Lung (tissue), 17 donors: ENCODE measurements at places on chromosomes 12 and 14. TPM values are rescaled to one million over a fixed set of nuclear protein-coding genes. Genes with fewer than 3 reads are reported as not detected.

- no peak for DNase-seq
- H3K27me3 ChIP-seq: no peaks in the 10 kb centered on the region
- no peak overlapping the region for H3K27ac ChIP-seq
- peaks cover 7% of the 10 kb centered on the region for H3K4me1 ChIP-seq
- no peak overlapping the region for H3K4me3 ChIP-seq
- H3K36me3 ChIP-seq: no peaks in the 10 kb centered on the region
Measured at GRCh38 chr14:61673305-61673704, 22.0 kb upstream of the HIF1A start.

Gene LHX5
- not detected for polyA plus RNA-seq

Gene CLMN
- polyA plus RNA-seq: 4.5 TPM

GRCh38 chr14:48398675-48399282 lies 723.4 kb upstream of the MDGA2 start:
- H3K4me1 ChIP-seq: no peaks in the 10 kb centered on the region
- no peak overlapping the region for H3K27ac ChIP-seq
- no peaks in the 10 kb centered on the region for H3K27me3 ChIP-seq
- no peaks in the 10 kb centered on the region for H3K36me3 ChIP-seq

GRCh38 chr12:22759769-22760674 lies 135.1 kb downstream of the ETNK1 start:
- H3K27ac ChIP-seq: peak overlapping the region; percentile 37
- H3K4me1 ChIP-seq: no peaks in the 10 kb centered on the region
- H3K4me3 ChIP-seq: no peak overlapping the region
- H3K36me3 ChIP-seq: no peaks in the 10 kb centered on the region
- H3K27me3 ChIP-seq: no peaks in the 10 kb centered on the region
- no peak for DNase-seq

Gene KCNJ8
- polyA plus RNA-seq: 6.2 TPM

DNA sequence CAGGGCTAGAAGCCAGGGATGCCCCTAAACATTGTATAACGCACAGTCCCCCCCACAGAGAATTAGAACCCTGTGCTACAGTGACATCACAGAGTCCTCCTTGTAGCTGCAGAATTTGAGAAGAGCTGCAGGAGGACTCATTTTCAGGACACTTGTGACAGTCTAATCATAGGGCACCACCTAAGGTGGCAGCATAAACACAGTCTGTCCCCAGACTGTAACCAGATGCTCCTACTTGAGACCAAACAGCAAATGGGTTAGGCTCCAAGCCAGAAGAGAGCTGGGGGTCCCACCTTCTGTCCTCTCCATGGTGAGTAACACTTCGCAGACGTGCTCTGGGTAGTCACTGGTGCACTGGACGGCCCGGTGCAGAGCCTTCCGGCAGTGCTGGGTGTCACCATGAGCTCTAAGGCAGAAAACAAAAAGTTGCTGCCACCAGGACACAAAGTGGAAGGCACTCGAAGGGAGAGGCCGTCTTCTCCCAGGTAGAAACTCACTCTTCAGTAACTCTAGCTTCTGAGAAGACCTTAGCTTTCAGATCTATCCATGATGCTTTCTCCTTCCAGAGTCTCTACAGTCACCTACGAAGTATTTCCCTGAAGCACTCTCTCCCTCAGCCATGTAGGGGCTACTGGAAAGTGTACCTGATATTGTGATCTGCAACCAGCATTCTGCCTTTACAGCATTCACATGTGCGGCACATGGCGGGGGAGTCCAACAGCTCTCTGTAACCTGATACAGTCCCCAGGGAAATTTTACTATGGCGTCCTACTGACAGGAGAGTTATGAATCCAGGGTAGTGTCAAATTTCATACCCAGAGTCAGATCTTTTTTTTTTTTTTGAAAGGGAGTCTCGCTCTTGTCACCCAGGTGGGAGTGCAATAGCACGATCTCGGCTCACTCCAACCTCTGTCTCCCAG lies 17.1 kb downstream of the FICD start:
- no peak for DNase-seq
- H3K36me3 ChIP-seq: peaks cover 41% of the 10 kb centered on the region
- no peak overlapping the region for H3K27ac ChIP-seq
- no peaks in the 10 kb centered on the region for H3K27me3 ChIP-seq
- no peak overlapping the region for H3K4me3 ChIP-seq

Gene OR4K13
- polyA plus RNA-seq: not detected

- H3K4me3 ChIP-seq: no peak overlapping the region
- peaks cover 45% of the 10 kb centered on the region for H3K36me3 ChIP-seq
- peak; percentile 15 for DNase-seq
- H3K27ac ChIP-seq: no peak overlapping the region
Measured at GRCh38 chr14:95097385-95097784, 59.9 kb downstream of the DICER1 start.

GRCh38 chr12:75694534-75695268 lies 183.3 kb upstream of the KRR1 start:
- no peaks in the 10 kb centered on the region for H3K36me3 ChIP-seq
- H3K4me1 ChIP-seq: no peaks in the 10 kb centered on the region
- DNase-seq: no peak
- H3K27me3 ChIP-seq: no peaks in the 10 kb centered on the region

- no peaks in the 10 kb centered on the region for H3K27me3 ChIP-seq
- H3K4me3 ChIP-seq: no peak overlapping the region
- H3K4me1 ChIP-seq: peaks cover 2% of the 10 kb centered on the region
- H3K36me3 ChIP-seq: peaks cover 15% of the 10 kb centered on the region
- DNase-seq: no peak
- peak overlapping the region; percentile 14 for H3K27ac ChIP-seq
Measured at GRCh38 chr14:52033101-52033642, 35.7 kb downstream of the NID2 start.

Gene PLD4
- 0.71 TPM for polyA plus RNA-seq

Gene NFATC4
- polyA plus RNA-seq: 13.9 TPM

DNA sequence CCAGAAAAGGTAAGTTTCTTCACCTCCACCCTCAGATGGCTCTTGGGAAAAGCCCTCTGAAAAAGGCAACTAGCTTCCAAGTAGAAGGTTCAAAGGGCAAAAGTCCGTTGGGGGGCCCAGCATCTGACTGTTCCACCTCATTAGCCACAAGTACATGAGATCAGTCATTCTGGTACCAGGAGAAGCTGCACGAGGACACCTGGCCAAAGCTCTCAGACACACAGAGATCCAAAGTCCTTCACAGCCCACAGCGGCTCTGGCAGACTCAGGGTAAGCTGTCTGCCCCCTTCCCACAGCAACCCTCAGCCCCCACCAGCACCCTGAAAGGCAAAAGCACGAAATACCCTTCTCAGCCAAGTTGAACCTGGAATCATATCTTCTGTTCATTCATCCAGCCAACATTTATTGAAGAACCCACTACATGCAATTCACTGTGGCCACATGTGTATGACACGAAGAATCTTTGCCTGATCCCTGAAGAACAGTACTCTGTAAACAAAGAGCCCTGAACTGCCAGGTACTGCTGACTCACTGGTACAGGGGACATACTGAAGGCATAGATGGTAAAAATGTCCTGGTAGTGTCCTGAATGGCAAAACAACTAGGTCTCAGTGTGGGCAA lies 19.0 kb downstream of the SLC7A7 start:
- no peak overlapping the region for H3K27ac ChIP-seq
- no peak for DNase-seq
- no peaks in the 10 kb centered on the region for H3K27me3 ChIP-seq
- H3K4me1 ChIP-seq: no peaks in the 10 kb centered on the region
- no peak overlapping the region for H3K4me3 ChIP-seq
- H3K36me3 ChIP-seq: no peaks in the 10 kb centered on the region

DNA sequence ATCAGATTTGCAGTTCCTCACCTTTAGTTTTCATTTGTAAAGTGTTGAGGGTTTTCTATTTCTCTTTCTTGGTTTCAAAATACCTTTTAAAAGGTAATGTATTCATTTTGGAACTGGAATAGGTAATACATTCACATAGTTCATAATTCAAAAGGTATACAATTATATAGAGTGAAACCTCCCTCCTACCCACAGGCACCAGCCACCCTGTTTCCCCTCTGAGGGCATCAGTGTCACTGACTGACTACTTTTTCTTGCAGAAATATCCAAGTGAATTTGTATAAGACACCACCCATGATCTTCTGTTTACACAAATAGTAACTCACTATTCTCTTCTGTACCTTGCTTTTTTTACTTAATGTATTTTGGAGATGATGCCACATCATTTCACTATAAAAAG lies 139.6 kb upstream of the EGLN3 start:
- DNase-seq: no peak
- H3K4me3 ChIP-seq: no peak overlapping the region
- H3K4me1 ChIP-seq: no peaks in the 10 kb centered on the region

GRCh38 chr14:34498684-34499412 lies 36.8 kb upstream of the SPTSSA start:
- no peak for DNase-seq
- no peak overlapping the region for H3K4me3 ChIP-seq
- H3K27me3 ChIP-seq: no peaks in the 10 kb centered on the region
